ENCODE measurements at places on chromosomes 11 and 22. TPM values are rescaled to one million over a fixed set of nuclear protein-coding genes. Genes with fewer than 3 reads are reported as not detected.

GRCh38 chr22:22171357-22172218, 73.0 kb upstream of the VPREB1 start:
- no peak for DNase-seq

DNA sequence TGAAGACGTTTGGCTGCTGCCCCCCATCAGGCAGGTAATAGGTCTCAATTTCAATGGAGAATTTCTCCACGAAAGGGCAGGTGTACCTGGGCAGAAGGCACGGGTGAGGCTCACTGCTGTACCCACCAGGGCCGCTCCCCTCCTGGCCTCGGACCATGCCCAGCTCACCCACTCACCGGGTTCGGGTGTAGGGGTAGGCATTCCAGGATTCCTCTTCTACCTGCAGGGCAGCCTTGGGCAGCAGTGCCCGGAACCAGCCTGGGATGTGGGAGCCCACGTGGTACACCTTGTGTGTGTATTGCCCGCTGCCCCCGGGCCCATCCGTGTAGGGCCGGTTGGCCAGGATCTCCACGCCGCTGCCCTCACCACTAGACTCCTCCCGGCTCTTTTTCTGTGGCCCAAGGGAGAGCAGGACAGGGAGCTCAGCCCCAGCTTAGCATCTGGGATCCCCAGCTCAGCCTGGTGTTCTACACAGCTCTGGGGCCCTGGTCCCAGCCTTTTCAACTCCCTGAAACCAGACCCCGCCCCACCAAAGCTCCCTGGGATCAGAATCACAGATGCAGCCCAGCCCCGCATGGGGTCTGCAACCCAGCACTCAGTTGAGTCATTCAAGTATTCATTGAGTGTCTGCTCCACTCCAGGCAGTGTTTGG, 2.7 kb downstream of the PITPNM1 start:
- DNase-seq, result no peak

- DNase-seq, result peak; percentile 10
Measured at GRCh38 chr11:108967571-108967970, 302.7 kb downstream of the DDX10 start.

GRCh38 chr11:110077346-110077745, 15.8 kb upstream of the ZC3H12C start:
- DNase-seq, result no peak

DNA sequence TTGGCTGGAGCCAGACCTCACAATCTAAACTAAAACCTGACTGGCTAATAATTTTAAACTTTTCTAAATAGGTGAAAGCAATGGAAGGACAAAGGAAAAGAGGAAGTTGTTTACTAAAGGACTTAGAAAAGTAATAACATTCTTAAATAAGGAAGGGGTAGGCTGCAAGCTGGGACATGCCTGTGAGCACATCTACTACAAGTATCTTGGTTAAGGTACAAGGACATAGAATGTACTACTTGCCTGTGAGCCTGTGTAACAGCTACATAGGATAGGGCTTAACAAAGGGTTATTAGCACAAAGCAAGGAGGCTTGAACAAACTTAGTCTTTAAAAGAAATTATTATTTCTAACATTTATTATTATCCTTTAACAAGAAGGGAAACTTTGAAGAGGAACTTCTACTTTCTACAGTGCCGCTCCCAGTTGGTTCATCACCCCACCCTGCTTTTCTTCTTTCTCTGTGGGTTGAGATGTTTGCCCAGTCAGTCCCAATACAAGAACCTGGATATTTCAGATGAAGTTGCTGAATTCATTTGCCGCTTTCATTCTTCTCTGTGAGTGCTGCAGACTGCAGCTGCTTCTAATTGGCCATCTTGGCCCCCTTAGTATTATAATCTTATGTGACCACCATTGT, 87.5 kb downstream of the PRMT3 start:
- no peak for DNase-seq

DNA sequence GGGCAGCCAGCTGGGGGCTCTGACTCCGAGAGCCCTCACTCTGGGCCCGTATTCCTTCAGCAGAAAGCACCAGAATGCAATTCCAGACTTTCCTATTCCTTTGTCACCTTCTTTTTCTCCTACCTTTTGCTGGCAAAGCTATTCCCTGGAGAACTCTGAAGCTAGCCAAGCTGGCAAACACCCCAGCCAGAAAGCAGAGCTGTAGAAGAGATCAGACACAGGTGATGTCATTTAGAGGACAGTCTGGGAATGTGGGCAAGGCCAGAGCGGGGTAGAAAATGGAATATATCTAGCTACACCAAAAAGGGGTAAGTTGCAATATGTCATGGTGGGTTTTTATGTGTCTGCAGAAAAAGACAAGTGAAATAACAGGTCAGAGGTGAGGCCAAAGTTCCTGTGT, 205.1 kb downstream of the NXPE2 start:
- DNase-seq, result no peak

- DNase-seq, result no peak
Measured at GRCh38 chr11:90426442-90426841, 203.6 kb upstream of the CHORDC1 start.

DNA sequence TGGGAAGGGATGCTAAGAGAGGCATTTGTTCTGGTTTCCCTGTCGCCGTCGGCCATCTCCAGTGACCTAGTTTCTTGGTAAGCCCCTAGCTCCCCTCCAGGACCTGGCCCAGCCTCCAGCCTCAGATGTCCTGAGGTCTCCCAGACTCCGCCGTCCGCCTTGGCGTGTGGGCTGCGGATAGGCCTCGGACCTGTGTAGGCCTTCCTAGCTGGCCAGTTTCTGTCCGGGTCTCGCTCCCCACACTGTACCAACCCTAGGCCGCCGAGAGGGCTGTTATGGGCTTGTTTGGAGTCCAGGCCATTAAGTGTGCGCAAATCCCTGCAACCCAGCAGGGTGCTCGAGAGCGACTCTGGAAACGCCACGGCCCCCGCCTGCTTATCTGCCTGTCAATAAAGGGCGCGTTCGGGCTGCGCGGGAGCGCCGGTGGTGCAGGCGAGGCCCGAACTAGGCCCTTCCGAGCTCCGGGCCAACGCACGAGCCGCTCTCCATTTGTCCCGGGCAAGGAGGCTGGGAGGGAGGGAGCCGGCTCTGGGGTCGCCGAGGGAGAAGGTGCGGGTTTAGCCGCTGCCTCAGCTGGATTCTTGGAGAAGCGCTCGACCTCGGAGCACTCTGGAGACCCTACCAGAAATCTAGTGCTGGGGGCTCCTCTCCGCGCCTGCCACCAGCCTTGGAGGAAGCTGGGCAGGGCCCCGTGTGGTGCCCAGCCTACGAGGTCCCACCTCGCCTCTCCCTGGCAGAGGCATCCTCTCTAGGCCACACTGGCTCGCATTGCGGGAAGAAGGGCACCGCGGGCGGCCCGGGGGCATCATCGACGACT, 8.7 kb upstream of the PAX6 start:
- DNase-seq, result no peak

GRCh38 chr11:57479021-57479663, 18.8 kb downstream of the RTN4RL2 start:
- no peak for DNase-seq

GRCh38 chr11:20854215-20854955, 185.0 kb downstream of the NELL1 start:
- peak; percentile 1 for DNase-seq

- DNase-seq, result no peak
Measured at GRCh38 chr11:98155696-98156095, 865.1 kb upstream of the CNTN5 start.

Gene MUC6
- 0.57 TPM for polyA plus RNA-seq

Gene KCNJ5
- polyA plus RNA-seq, result 12.2 TPM

Gene PIK3IP1
- polyA plus RNA-seq, result 11.8 TPM

Gene RNH1
- 89.6 TPM for polyA plus RNA-seq

Gene ALKBH8
- polyA plus RNA-seq, result 16.6 TPM

Gene OR52N4
- polyA plus RNA-seq, result not detected

Measured in right lung (tissue), 10 donors.